Activated T-helper 1 cell treated with Interleukin-2 at 50 U/mL for 16 hours (primary cell): ENCODE measurements at places on chromosomes 5 and 9.

- no peak for DNase-seq
Measured at GRCh38 chr5:132641241-132641723, 16.7 kb upstream of the IL13 start.

DNA sequence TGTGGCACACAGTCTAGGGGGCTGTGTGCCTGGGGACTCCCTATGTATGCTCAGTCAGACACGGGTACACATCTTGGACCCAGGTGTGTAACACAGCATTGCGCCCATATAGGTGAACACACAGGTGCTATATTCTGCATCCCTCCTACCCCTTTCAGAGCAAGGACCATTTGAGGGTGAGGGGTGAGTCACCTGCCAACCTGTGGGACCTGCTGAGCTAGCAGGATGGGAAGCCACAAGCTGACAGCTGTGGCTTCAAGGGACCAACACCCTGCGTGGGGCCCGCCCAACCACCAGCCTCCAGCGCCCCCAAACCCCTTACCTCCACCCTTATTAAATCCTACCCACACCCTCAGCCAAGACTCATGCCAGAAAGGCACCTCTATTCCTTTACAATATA is 14.6 kb upstream of the AQP7 start:
- DNase-seq: peak; percentile 50

GRCh38 chr5:79759436-79759835 is 69.8 kb downstream of the CMYA5 start:
- no peak for DNase-seq

GRCh38 chr9:71890042-71890679 is 20.8 kb downstream of the ABHD17B start:
- DNase-seq: no peak

DNA sequence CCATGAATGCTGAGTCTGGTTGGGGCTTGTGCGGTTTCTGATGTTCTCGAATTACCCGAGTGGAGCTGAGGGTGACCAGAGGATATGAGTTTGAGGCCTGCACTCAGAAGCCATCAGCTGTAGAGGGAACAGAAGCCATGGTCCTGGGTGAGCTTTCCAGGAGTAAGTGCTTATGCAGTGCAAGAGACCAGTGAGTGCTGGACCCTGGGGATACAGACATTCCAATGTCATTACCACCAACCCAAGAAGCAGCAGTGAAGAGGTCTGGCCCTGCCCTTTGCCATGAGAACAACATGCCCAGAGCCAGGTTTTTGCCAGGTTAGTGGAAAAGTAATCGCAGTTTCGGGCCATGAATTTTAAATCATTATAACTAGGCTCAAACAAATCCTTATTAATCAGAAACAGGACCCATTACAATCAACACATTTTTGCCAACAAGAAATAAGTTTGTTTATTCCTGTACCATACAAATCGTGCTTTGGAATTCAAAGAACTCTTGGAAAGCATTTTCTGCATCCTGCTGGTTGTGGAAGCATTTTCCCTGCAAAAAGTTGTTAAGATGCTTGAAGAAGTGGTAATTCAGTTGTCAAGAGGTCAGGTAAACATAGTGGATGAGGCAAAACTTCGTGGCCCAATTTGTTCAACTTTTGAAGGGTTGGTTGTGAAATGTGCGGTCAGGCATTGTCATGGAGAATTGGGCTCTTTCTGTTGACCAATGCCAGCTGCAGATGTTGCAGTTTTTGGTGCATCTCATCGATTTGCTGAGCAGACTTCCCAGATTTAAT is 154.6 kb downstream of the SYK start:
- DNase-seq: no peak

GRCh38 chr5:138488481-138488945 is 23.2 kb downstream of the EGR1 start:
- no peak for DNase-seq

- no peak for DNase-seq
Measured at GRCh38 chr9:135076143-135076875, 11.2 kb upstream of the OLFM1 start.

GRCh38 chr5:92769978-92770377 is 811.0 kb downstream of the NR2F1-AS1 start:
- no peak for DNase-seq

- DNase-seq: no peak
Measured at GRCh38 chr9:37174247-37174646, 53.9 kb downstream of the ZCCHC7 start.

DNA sequence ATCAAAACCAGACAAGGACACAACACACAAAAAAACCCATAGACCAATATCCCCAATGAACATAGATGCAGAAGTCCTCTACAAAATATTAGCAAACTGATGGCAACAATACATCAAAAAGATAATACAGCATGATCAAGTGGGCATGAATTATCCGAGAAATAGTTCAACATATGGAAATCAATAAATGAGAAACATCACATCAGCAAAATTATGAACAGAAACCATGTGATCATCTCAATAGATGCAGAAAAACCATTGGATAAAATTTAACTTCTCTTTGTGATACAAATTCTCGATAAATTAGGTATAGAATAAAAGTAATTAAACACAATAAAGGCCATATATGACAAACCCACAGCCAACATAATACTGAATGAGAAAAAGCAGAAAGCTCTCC is 69.6 kb downstream of the C9 start:
- DNase-seq: no peak

GRCh38 chr9:111794835-111795556 is at the start of gene SHOC1:
Gene SHOC1 (minus strand): TSS chr9:111794937. CDS start chr9:111791418, 3,519 bp downstream.
- DNase-seq: no peak

GRCh38 chr5:14034963-14035362 is 90.5 kb upstream of the DNAH5 start:
- no peak for DNase-seq

DNA sequence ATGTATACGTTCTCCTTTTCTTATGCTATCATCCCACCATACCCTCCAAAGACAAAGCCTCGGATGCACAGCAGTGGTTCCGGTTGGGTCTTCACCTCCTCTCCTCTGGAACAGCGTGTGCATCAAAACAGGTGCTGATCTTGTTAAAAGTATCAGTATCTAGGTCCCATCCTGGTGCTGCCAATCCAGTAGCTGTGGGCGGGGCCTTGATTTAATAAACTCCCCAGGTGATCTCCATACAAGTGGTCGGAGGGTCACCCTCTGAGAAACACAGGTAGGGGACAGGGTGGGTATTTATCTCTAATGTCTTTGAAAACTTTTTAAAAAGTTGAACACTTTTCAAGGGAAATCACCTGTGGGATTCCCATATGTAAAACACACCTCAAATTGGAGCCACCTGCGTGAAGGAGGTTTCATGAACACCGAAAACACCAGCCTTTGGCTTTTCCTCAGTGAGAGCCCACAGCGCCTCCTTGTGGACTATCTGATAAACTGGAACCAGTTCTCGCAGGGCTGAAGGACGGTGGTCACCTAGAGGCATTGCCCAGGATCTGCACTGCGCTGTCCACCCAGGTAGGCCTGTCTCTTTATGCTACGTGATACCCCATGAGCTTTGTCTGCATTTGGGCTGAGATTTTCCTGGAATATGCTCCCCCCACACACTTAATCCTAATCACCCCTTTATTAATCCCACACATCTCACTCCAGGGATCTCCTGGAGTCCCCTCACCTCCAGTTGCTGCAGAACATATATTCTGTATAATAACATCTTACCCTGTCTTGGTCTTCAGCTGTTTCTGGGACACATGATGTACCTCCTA is 80.5 kb upstream of the EPB41L4B start:
- DNase-seq: no peak

DNA sequence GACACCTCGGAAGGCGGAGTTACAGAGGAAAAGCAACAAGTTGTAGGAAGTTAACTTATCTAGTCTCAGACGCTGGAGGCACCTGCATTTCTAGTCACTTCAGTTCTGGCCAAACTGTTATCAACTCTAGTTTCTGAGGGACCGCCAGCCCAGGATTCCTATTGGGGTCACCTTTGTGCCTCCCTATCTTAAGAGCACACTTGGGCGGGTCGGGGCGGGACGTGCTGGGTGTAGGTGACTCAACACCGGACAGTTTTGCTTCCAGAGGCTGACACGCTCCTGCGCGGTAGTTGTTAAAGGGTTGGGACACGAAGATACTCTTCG is 679 bp upstream of the KDM4C start:
- no peak for DNase-seq

GRCh38 chr5:137629646-137630045 is 106.2 kb downstream of the KLHL3 start:
- DNase-seq: no peak

GRCh38 chr5:2306711-2307110 is 424.0 kb upstream of the IRX4 start:
- DNase-seq: no peak

- DNase-seq: no peak
Measured at GRCh38 chr5:171295299-171295698, 13.7 kb upstream of the TLX3 start.

DNA sequence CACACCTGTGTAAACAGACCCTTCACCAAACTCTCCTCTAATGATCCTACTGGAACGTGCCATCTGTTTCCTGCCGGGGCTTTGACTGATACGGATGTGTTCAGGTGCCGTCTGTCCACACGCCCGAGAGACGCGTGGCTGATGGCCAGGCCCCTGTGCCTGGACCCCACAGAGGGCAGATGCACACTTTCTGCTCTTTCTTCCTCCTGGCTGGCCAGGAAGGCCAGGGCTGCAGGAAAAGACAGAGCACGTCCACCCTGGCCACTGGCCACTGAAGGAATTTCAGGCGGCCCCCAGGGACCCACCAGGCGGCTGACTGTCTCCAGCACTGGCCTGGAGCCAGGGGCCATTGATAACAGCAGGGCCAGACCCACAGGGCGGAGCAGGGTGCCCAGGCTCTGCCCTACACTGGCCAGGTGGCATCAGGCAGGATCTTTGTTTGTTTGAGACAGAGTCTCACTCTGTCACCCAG is 3.6 kb upstream of the ENG start:
- no peak for DNase-seq

- DNase-seq: peak; percentile 38
Measured at GRCh38 chr9:97905228-97905627, 17.1 kb downstream of the TRMO start.
